ENCODE measurements at places on chromosomes 3 and 15. TPM values are rescaled to one million over a fixed set of nuclear protein-coding genes. Genes with fewer than 3 reads are reported as not detected.

The GHSR gene
- not detected for total RNA-seq

The FETUB gene
- total RNA-seq, result not detected

The GPR62 gene
- 0.31 TPM for total RNA-seq

The COLQ gene
- 14.4 TPM for total RNA-seq

Measured in parietal lobe (tissue), 2 donors.